Stimulated activated CD8-positive, alpha-beta memory T cell treated with anti-CD3 and anti-CD28 coated beads, Interleukin-4, amount 100 ng/mL, for 24 hours (primary cell): ENCODE measurements at places on chromosomes 2 and 18.

- no peak for DNase-seq
Measured at GRCh38 chr2:201358684-201359083, 1.5 kb upstream of the FLACC1 start.

- no peak for DNase-seq
Measured at GRCh38 chr2:32772638-32773447, 145.0 kb downstream of the TTC27 start.

GRCh38 chr2:25615920-25616319, 57.5 kb downstream of the DTNB start:
- no peak for DNase-seq

DNA sequence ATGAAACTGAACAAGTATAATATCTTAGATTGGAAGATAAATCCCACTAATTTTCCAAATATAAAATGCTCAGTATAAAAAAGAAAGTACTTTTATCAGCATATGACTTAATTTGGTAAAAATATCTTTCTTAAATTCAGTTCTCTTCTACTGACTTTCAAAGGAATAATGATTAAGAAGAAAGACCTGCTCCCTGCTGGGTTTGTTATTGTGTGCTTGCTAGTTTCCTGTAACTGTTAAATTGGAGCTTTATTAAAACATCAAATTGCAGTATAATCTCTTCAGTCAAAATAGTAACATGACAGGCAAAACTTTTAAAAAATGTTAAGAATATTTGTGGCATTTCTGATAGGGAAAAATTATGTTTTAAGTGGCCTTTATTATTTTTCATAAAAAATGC, 1317.4 kb upstream of the CDH2 start:
- no peak for DNase-seq

DNA sequence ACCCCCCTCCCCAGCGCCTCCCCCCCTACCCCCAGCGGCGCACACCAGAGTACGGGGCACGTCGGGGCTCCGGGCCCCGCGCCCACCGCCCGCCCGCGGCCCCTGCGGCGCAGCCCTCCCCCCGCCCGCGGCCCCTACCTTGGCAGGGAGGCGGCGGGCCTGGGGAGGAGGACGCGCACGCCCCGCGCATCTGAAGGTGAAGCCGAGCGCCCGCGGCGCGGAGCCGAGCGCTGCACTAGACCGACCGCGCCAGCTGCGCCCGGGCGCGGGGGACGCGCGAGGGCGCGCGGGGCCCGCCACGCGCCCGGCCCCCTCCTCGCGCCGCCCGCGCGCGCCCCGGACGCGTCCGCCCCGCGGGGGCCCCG, at the start of gene ZNF516:
Gene ZNF516, minus strand, starts transcription at position 237 of the 365 bp plus-strand sequence. CDS start 52,188 bp downstream, outside the sequence.
- DNase-seq = no peak

DNA sequence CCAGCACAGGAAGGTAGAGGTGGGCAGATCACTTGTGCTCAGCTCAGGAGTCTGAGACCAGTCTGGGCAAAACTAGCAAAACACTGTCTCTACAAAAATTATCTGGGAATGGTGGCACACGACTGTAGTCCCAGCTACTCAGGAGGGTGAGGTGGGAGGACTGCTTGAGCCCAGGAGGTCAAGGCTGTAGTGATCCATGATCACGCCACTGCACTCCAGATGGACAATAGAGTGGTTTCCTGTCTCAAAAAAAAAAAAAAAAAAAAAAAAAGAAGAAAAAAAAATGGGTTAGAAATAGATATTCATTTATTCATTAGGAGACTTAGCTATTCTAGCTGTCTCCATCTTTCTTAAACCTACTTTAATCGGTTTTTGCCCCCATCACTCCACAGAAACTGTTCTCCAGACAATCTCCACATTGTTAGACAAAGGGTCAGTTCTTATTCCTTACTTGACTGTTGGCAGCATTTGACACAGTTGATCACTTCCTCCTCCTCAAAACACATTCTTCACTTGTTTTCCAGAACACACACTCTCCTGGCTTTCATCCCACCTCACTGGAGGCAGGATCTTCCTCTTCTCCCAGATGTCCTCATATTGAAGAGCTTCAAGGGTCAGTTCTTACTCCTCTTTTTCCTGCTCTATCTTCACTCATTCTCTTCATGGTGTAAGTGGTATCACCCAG, 103.1 kb downstream of the DTNB start:
- DNase-seq = no peak

DNA sequence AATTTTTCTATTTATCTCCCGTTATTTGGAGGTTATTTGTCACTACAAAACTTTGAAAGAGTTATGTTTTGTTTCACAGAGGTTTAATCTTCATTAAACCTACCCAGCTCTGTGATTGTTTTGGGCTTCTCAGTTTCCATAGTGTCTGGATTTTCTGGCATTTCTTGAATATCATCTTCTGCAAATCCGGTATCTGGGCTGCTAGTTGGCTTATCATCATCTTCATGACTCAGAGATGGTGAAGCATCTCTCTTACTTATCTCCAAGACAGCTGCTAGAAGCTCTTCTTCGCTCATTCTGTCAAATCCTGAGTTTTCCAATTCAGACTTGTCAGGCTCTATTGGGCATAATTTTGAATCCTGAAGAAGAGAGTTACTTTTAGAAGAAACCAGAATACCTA, 55.6 kb downstream of the VIL1 start:
- DNase-seq = no peak

- DNase-seq = no peak
Measured at GRCh38 chr2:112880696-112881095, 30.3 kb upstream of the IL37 start.

DNA sequence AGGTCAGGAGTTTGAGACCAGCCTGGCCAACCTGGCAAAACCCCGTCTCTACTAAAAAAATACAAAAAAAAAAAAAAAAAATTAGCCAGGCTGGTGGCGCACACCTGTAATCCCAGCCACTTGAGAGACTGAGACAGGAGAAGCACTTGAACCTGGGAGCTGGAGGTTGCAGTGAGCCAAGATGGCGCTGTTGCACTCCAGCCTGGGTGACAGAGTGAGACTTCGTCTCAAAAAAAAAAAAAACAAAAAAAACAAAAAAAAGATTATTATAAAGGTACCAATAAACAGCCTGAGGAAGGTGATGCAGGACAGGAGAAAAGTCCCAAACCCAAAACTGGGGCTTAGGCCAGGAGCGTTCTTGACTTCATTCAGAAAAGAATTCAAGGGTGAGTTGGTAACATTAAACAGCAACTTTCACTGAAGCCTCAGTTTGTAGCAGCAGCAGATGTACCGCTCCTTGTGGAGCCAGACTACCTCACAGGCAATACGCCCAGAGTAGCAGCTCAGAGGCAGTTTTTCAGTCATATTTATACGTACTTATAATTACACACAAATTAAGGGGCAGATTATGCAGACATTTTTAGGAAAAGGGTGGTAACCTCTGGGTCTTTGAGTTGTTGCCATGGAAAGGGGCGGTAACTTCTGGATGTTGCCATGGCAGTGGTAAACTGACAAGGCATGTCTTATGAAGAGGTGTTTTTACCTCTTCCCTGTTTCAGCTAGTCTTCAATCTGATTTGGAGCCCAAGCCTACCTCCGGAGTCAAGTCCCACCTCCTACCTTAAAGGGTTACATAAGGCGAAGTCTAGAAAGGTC, 1596.6 kb upstream of the CELF4 start:
- DNase-seq = no peak

DNA sequence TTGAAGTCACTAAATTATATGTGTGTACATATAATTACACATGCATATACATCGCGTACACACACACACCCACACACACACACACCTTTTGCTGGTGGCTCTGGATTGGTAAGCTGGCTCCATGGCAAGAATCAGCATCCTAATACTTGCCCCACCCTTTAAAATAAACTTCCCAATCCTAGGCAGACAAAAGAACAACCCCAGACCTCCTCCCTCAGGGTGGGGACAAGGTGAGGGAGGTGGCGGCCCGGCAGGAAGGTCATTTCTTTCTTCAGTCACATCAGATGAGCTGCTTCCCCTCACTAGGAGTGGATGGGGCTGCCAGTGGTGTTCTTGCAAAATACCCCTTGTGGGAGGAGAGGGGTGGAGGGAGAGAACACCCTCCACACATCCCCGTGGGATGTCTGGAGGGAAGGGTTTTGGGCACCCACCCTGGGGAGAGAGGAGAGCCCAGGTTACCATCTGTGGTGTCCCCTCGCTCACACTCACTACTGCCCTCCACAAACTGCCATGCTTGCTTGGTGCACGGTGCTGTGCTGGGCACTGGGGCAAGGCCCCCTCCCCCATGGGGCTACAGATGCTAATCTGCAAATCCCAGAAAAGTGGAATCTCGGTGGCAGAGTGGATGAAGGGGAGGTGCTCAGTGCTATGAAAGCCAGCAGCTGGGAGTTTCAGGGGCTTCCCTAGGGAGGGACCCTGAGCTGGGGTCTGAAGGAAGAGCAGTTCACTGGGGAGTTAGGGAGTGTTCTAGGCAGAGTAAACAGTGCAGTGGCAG, 64.0 kb downstream of the ODC1 start:
- no peak for DNase-seq

GRCh38 chr18:46350598-46351159, 246.5 kb downstream of the HAUS1 start:
- DNase-seq = no peak

- no peak for DNase-seq
Measured at GRCh38 chr18:68454511-68455228, 260.2 kb downstream of the TMX3 start.

DNA sequence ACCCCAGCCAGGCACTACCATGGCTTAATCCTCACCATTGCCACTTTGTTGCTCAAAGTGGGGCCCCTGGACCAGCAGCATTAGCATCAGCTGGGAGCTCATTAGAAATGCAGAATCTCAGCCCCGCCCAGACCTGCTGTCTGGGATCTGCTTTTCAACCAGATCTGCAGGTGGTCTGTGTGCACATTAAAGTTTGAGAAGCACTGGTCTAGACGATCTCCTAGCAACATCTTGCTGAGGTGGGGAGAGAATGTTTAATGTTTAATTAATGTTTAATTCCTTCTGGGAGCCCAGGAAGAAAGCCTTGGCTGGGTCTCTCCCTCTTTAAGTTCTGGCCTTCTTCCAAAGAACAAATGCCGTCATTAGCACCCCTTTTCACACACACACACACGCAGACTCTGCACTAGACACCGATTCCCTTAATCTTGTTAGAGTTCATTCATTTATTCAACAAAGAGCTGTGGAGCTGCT, 53.7 kb downstream of the EDAR start:
- DNase-seq = no peak

- no peak for DNase-seq
Measured at GRCh38 chr2:42658306-42658705, 89.9 kb downstream of the MTA3 start.
